NCI-H524 (cell line): ENCODE measurements at places on chromosomes 1 and 21.

- DNase-seq = no peak
Measured at GRCh38 chr1:46714976-46715375, 3.9 kb downstream of the EFCAB14 start.

- no peak for DNase-seq
Measured at GRCh38 chr21:29697555-29698193, 242.1 kb downstream of the GRIK1 start.

- DNase-seq = no peak
Measured at GRCh38 chr1:201223852-201224665, 33.4 kb downstream of the IGFN1 start.

DNA sequence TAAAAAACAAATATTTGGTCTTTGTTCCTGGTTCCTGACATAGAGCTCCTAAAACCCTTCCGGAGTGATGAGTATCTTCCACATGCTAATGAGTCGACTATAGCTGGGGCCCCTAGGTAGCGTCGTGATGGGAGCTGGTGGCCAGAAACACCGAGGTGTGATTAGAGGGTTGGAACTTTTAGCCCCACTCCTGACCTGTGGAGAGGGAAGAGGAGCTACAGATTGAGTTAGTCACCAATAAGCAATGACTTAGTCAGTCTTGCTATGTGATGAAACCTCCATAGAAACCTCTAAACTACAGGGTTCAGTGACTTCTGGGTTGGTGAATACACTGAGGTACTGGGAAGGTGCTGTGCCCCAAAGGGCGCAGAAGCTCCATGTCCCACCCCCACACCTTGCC lies 30.1 kb upstream of the PLD5 start:
- no peak for DNase-seq

DNA sequence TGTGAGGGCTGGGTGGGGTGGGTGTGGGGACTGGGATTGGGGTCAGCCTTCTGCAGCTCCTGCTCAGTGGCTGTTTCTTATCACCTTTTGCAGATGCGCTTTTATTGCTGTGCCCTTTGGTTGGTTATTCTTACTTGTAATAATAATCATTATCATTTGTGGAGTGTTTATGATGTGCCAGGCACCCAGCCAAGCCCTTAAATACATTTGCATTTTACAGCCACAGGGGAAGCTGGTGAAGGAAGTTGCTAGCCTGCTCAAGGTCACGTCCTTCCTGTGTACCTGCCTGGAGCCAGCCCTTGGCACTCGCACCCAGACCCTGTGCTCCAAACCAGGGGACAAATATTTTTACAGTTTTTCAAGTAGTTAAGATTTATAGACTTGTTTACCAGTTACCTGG lies 144.0 kb downstream of the PGBD5 start:
- no peak for DNase-seq

- no peak for DNase-seq
Measured at GRCh38 chr1:162590101-162590500, 28.6 kb downstream of the UAP1 start.

DNA sequence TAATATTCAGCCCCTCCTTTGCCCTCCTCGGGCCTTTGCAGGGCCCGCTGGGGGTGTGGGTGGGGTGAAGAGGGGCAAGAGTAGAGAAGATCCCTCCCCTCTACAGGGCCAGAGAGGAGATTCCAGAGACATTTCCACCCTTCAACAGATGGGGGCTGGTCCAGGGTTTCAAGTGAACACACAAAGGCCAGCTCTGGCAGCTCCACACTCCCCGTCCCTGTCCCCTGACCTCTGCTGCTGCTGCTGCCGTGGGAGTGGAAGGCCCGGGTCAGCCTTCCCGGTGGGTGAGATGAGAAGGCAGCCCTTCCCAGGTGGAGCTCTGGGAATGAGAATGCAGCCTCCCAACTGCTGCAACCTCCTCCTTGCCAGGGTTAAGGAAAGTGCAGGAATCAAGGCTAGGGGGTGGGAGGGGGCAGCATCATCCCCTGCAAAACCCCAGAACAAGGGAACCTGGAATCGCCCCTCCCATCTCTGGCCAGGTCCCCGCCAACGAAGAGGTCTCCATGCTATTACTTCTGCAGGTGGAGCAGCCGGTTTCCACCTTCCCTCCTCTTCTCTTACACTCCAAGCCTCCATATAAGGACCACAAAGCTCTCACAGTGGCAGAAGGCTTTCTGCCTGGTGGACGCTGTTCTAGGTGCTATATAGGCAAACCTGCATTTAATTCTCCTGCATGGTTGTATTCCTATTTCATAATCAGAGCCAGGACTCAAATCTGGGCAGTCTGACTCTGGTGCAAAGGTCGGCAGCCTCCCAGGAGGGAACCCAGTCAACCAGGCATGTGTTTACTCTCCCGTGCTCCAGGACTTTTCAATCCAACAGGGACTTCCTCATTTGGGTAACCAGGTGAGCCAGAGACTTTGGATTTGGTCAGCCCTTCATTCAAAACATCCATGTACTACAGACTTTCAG lies 22.9 kb upstream of the ARHGEF10L start:
- DNase-seq = no peak

DNA sequence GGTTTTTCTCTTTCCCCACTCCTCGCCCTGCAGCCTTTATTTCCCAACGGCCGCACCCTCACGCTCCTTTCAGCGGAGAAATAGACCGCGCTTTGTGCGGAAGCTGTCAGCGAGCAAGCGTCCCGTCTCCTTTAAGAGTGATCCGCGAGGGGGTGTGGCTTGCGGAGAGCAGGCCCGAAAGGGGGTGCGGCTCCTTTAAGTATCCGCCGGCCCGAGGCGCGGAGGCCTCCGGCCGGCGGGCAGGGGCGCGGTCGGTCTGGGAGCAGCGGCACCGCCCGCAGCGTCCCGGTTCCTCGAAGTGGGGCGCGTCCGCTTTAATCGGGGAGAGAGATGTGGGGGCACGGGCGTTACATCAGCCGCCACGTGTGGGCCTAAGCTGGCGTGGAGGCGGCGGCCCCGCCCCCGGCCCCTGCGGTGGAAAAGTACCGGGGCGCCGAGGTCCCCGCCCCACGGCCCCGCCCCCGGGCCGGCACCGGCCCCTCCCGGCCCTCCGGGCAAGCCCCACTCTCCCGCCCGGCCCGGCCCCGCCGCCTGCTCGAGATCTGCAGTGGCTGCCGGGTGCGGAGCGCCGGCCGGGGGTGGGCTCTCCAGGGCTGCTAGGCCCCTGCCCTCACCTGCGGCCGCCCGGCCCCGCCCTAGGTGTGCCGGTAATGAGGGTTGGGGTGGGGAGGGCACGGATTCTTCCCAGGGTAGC lies 1.2 kb downstream of the SLC6A9 start:
- DNase-seq = peak; percentile 81

DNA sequence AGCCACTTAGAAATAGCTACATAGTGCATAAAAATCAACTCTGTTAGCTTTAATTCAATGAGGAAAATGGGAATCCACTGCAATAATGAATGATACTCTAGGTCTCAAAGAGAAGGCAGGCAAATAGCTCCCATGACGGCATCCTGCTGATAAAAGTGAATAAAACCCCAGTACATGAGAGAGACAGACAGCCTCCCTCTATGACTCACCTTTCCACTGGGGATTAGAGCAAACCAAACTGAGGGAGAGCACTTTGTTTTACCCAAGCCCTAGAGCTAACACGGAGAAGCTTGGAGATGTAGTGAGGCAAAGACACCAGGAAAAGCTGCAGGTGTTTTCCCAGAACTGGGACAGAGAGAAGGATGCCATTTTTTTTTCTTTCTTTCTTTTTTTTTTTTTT lies 621.9 kb downstream of the LRRIQ3 start:
- DNase-seq = no peak

DNA sequence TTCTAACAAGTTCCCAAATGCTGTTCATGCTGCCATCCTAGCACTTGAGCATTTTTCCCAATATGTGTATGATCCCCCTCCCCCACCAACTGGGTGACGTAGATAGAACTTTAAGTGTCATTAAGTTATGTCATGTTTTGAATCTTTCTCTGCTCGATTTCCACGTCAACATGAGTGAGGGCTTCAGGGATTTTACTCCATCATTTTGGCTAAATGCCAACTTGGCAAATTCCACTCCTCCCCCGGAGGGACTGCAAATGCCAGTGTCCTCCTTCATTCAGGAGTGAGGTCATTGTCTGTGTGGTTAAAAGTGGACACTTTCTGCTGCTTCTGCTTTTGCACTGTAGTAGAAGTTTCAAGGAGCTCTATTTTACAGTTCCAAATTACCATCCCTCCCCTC lies 201.7 kb downstream of the FGGY start:
- no peak for DNase-seq

- DNase-seq = no peak
Measured at GRCh38 chr1:99851850-99852454, 1.8 kb downstream of the AGL start.

DNA sequence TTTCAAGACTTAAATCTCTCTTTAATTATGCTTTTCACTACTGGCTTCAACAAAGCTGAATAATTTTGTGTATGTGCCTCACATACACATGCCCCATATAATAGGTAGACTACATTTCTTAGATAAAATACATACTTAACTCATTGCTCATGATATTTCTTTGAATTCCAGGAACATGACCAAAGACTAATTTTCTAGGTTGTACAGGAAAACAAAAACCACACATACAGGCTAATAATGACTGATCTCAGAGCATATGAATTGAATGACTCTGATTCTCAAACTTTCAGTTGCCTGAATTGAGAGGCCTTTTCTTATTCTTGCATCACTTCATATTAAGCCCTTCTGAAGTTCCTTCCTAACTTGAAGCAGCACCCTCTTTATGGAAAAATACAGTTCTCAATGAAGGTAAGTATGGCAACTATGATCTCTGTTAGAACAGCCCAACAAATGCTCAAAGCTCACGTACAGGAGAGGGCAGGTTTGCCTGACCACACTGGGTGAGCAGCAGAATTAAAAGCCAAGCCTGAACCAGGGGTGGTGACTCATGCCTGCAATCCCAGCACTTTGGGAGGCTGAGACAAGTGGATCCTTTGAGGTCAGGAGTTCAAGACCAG lies 22.6 kb upstream of the UAP1 start:
- DNase-seq = no peak

DNA sequence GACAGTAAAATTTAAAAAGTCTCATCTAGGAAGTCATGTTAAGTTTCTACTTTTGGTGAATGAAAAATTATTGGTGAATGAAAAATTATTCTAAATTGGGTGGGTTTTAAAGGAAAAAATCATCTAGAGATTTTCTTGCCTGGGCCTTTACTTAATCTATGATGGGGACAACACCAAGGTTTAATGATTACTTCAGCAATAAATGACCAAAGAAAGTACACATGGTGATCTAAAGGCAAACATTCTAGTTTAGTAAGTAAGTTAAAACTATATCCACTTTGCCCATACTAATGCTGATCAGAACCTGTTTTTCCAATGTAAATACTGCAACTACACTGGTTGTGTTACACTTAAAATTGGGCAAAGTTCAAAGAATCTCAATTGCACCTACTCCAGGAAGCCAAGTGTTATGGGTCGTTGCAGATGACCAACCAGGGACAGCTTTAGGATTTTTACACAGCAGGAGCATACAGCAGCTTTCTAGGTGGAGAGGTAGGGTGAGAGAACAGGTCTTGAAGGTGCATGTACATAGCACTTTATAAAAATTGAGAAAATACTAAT lies 14.6 kb upstream of the RPL5 start:
- DNase-seq = no peak

GRCh38 chr21:39144191-39144590 lies 39.1 kb downstream of the PSMG1 start:
- no peak for DNase-seq

DNA sequence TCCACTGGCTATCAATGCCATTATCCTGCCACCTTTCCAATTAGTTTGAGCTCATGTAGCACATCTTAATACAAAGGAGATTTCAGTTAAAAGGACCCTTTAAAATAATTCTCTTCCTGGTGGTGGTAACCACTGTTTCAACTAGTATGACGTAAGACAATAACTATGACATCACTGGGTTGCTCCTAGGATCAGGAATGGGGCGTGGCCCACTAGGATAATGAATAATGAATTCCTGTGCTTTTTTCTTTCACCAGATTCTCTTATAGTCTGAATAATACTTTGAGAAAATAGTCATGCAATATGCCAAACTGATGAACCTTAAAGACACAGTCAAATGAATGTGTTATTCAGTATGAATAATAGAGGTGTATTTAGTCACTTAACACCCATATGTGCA lies 10.6 kb upstream of the KIFAP3 start:
- no peak for DNase-seq

DNA sequence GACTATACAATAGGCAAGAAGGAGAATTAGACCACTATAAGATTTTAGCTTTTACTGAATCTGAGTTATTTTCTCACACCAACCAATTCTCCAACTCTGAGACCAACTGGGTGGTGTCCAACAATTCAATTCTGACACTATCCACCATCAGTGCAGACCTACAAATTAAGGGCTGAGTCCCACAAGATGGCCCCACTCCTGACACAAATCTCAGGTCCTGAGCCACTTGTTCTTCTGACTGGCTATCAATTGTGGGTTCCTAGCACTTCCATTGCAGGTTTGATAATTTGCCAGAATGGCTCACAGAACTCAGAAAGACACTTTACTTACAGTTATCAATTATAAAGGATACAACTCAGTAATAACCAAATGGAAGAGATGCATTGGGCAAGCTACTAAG lies 6.7 kb downstream of the ERO1B start:
- DNase-seq = no peak

GRCh38 chr1:215198021-215198420 lies 115.5 kb downstream of the KCNK2 start:
- no peak for DNase-seq

GRCh38 chr1:96842215-96842614 lies 120.6 kb downstream of the PTBP2 start:
- no peak for DNase-seq

GRCh38 chr1:55993646-55994318 lies 585.6 kb downstream of the PLPP3 start:
- no peak for DNase-seq

DNA sequence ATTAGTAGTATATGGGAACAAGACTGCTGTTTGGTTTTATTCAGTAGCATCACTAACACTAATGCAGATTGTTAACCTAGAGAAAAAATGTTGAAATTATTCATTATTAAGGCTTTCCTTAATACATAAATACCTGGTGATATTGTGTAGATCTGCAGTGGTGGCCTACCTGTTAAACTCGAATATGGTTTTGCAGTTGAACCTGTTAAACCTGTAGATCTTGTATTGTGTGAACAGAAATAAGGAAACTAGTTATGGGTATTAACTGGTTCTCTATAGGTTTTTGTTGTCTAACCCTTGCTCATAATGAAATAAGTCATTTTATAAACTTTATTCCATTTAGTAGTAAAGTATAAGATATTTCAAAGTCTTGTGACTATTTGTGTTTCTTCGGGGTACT lies 23.9 kb downstream of the PKN2 start:
- DNase-seq = no peak

- no peak for DNase-seq
Measured at GRCh38 chr1:226654668-226655055, 84.4 kb downstream of the ITPKB start.

- DNase-seq = no peak
Measured at GRCh38 chr1:215273838-215274516, 191.4 kb downstream of the KCNK2 start.

DNA sequence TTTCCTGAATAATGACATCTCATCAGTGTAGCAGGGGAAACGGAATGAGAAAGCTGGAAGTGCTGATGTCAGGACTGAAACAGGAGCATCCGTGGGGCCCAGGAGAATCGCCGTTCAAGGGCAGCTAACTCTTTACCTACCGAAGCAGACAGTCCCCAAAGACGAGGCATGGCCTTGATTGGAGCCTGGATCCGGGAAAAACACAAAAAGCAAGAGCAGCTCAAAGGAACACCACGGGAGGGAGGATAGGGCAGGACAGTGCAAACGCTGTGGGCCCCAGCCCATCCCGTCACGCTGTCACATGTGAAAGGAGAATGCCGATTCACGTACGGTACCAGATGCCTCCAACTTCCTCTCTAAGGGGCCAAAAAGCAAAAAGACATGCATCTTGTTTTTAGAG lies 34.9 kb downstream of the WNT9A start:
- DNase-seq = no peak

- DNase-seq = peak; percentile 85
Measured at GRCh38 chr1:33661811-33662454, 189.5 kb downstream of the ZSCAN20 start.
